Stimulated activated CD8-positive, alpha-beta memory T cell treated with anti-CD3 and anti-CD28 coated beads, Interleukin-15, amount 100 ng/mL, for 4 hours (primary cell): ENCODE measurements at places on chromosomes 6 and 20.

GRCh38 chr6:82364087-82365015 lies 734 bp downstream of the TPBG start:
- DNase-seq: no peak

GRCh38 chr6:167129159-167129558 lies 6.3 kb downstream of the CCR6 start:
- no peak for DNase-seq

- DNase-seq: no peak
Measured at GRCh38 chr20:36112112-36112511, 42.4 kb upstream of the EPB41L1 start.

DNA sequence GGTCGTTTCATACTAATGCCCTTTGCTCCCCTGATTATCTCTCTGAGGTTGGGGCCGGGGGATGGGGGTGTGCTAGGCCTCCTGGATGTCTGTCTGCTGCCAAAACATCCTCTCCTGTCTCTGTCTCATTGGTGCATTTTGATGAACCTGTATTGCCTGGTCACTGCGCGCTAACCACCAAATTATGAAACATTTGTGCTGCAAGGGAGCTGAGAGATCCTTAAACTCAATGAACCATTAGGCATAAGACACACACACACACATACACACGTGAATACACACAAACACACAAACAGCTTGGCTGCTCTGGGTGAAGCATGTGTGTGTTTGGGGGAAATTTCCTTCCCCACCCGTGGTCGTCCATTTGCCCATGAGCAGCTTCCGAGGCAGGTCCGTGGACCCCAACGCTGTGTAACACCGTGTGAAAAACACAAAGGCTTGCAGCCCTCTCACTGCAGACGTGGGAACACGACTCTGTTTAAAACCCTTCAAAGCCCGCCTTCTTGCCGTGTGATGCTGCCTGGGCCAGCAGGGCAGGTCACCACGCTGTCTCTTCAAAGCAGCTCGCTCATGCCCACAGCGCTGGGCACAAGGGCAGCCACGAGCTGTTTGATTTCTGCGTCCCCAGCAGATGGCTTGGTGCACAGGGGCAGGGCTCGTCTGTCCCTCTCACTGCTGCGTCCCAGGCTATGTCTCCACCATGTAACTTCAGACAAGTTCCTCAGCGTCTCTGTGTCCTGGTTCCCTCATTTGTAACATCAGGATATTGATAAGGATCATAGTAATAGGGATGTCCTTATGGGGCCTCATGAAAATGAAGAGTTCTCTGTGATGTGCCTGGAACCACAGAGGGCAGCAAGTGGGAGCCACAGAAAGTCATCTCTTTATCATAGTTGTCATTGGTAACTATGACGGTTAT lies 96.8 kb downstream of the CDH26 start:
- DNase-seq: no peak

GRCh38 chr6:32131439-32131948 lies 1.4 kb upstream of the FKBPL start:
- no peak for DNase-seq

DNA sequence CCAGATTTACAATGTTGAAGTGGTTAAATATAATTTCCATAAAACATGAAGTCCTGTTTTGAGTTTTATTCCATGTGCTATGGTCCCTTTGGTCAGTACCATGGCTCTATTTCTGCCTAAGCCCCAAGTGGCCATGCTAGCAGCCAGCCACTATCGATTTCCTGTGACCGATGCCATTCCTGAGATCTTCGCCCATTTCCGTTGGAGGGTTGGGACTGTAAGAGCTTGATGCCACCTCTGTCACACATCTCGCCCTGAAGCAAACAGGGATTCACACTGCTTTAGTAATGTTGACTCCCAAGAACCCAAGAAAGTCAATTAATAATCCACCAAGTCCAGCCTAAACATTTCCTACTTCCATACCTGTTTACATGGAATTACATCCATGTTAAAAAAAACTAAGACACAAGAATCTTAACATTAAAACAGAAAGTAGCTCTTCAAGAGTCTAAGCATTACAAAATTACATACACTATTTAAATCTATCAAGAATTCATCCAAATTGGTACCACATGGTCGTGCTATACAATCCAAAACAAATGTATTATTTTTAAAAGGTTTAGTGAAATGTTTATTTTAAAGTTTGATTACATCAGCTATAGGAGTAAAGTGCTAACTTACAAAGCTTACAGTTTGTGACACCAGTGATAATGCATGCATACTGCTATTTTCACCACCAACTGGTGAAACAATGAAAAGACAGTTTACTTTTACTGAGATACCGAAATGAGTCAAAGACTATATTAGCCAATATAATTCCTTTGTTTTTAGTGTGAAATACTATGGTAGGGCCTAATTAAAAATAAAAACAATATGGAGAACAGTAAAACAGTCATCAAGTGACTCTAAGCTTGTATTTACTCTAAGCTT lies 2.5 kb downstream of the RBM39 start:
- no peak for DNase-seq

DNA sequence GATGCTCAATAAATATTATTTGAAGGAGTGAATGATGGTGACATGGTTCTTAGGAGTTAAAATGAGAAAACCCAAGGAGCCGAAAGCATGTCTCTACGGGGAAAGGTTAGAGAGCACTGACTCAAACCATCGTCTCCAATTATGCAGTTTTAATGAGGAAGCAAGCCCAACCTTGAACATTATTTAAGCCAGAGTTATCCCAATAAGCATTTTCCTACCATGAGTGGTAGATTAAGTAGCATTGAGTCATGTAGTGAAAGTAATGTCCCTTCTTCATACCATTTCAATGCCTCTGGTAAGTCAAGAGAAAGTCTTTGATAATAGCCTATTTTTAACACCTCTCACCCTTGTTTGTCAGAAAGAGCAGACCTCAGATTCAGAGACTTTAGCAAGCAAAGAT lies 13.5 kb downstream of the TSHZ2 start:
- DNase-seq: no peak

- no peak for DNase-seq
Measured at GRCh38 chr20:18255526-18255925, 32.8 kb upstream of the ZNF133 start.

GRCh38 chr6:149769676-149770075 lies 20.1 kb downstream of the PCMT1 start:
- DNase-seq: no peak

DNA sequence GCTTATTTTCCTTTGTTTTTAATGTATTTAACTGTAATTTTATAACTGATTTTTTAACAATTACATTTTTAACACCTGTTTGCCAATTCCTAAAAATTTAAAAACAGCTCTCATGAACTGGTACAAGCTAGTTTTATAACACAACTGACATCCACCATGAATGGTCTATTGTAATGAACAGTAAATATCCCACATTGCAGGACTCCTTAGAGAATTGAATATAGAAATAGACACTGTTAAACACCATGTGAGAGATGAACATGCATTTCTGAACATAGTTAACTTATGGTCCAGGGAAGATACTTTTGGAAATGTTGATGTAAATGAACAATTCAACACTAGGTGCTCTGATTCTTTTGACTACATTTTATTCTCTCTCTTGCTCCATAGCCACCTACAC lies 195.1 kb upstream of the GMDS start:
- DNase-seq: no peak

DNA sequence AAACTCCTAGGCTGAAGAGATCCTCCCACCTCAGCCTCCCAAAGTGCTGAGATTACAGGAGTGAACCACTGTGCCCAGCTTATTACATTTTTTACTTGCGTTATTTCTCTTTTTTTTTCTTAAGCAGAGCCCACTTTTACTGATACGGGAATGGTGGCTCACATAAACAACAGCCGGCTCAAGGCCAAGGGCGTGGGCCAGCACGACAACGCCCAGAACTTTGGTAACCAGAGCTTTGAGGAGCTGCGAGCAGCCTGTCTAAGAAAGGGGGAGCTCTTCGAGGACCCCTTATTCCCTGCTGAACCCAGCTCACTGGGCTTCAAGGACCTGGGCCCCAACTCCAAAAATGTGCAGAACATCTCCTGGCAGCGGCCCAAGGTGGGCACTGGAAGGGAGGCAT lies 10.5 kb downstream of the CAPN11 start:
- DNase-seq: no peak

GRCh38 chr6:679282-679681 lies 13.7 kb downstream of the EXOC2 start:
- no peak for DNase-seq
